Stimulated activated CD4-positive, alpha-beta T cell treated with anti-CD3 and anti-CD28 coated beads, Interleukin-1b, Interleukin-23, amount 100 ng/mL, for 1 hour (primary cell): ENCODE measurements at places on chromosomes 7 and 10.
A peak's percentile ranks its signal among the peaks of the same experiment; 100 is the strongest.

DNA sequence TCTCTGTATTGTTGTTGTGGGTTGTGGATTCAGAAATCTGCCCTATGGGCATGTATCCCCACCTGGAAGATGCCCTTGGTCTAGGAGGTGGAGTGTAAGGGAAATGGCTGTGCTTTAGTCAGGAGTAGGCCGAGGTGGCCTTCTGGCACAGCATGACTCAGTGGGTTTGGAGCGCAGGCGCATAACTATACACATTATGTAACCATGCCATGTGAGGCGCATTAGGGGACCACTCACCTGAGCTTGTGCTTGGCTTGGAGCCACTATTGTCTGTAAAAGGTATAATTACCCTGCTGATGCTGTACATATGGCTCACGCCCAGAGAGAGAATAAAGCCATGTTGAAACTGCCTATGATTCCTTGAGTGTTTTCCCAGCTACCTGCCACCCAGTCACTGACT is 20.6 kb upstream of the ADAMTS14 start:
- no peak for DNase-seq

- DNase-seq = no peak
These were observed 259.4 kb downstream of the TEX36 start for GRCh38 chr10:125423569-125423968.

DNA sequence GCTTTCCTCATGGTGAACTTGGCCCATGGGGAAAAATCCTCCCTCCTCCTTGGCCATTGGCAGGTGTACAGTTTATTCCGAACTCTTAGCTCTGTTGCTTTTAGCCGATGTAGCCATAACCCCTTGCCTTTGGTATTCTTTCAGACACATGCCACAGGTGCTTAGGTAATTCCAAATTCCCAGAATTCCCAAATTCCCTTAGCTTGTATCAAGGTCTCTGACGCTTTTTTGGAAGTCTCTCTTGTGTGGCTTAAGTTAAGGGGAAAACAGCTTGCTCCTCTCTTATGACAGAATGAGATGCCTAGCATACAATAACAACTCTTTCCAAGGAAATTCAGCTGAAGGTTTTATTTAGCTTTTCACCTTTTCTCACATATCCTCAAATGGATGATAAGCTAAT is 68.0 kb downstream of the SUGCT start:
- DNase-seq = no peak

DNA sequence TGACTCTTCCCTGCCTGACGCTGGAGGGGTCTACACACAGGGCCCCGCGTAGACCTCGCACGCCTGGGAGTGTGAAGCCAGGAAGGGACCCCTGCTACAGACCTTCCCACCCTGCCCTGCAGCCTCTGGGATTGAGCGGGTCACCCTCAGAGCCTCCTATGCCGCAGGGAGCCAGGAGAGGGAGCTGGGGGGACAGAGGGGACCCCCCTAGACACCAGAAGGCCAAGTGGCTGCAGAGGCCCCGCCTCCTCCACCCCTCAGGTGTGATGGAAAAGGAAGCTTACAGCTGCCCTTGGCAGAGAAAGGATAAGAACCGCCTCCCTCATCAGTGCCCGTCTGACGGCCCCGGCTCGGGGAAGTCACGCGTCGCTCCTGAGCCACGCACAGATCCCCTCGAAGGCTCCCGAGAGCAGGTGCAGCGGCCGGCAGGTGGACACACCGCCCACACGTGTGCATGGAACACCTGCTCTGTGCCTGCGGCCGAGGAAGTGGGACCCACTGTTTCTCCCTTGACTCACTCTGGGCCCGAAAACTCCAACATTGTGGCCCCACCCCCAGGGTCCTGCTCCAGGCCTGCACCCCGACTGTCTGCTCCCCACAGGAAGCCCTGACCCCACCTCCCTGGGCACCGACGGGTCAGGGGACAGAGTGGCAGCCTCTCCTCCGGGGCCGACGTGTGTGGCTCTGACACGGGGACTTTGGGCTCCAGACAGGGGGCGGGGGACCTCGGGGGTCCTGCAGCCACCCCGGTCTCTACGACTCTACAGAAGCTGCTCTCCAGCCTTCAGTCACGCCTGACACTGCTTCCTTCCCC is 73.3 kb downstream of the MICALL2 start:
- no peak for DNase-seq

GRCh38 chr10:22022257-22023032 is 18.9 kb upstream of the DNAJC1 start:
- DNase-seq = peak; percentile 17

GRCh38 chr7:11706666-11707605 is 125.1 kb downstream of the THSD7A start:
- no peak for DNase-seq

- DNase-seq = no peak
These were observed 73.6 kb upstream of the PIK3CG start for GRCh38 chr7:106791526-106791925.

DNA sequence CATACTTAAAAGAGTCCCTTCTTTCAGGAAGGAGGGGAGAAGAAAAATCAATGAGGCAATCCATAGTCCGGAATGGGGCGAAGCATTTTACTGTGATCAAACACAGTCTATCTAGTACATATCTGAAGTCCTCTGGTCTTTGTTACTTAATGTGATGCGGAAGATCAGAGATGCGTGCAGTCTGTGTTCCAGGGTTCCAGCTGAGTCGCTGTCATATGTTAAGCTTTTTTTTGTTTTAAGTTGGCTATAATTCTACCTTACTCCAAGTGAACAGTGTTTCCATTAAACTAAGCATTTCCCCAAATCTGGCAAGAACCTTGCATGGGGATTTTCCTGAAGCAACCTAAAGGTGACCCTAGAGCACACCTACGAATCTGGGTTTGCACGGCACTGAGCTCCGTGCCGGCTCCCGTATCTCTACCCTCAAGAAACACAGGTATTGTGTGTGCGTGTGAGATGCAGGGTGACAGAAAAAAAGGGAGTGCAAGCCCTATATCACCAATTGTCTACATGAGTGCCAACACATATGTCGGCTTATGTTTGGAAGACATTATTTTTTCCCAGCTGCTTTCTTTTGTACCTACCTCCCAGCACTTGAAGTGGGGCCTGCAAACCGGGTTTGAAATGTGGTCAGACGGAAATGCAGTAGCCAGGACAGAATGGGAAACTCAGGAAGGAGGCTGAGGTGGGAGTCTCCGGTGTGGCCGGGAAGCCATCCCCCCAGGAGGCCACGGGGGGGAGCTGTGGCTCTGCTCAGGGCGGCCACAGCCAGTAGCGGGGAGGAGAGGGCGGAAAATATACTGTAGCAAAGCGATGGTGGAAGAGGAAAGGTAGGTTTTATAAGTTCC is 435.8 kb upstream of the MGMT start:
- DNase-seq = no peak

DNA sequence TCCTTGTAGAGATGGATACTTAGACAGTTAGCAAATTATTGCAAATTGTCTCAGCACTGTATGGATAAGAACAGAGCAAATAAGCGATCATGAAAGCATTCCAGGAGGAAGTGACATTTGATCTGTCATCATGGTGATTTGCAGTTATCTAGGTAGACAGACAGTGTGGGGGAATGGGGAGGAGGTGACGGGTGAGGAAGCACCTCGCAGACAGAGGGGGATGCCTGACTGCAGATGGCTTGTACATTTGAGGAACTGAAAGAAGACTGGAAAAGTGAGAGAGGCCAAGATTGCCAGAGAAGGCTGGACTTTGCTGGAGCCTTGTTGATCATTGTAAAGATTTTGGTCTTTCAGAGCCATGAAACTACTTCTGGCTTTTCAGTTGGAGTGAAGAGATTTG is 318.2 kb upstream of the CELF2 start:
- no peak for DNase-seq

DNA sequence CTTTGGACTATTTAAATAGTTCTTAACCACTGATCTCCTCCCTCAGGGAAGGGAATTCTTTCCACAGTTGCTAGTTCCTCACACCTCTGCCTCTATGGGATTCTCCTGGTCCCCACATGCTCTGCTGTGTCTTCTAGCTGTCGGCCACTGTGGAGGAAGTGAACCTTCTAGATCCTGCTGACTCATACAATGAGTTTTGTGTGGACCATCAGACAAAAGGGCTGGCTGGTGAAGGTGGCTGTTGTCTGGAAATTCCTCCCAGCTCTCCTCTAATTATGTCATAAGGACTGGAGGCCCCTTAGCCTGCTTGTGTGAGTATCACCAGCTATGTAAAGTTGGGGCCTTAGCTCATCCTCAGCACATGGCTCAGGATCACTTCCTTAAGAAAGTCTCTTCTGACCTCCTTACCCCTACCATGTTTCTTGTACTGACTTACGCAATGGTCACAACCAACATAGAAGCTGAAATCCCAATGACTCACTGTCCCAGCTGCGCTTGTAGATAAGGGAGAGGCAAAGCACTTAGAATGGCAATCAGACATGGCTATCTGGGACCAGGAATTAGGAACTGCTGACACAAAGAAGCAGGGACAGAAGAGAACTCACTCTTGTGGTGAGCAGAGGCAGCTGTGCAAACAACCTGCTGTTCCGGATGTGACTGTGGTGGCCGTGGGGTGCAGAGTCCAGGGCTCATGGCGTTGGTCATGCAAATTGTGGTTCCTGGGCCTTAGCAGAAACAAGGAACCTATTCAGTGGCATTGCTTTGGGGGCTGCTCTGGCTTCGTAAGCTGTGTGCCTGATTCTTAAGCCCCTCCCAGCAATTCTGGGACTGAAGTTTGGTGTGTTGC is 2.5 kb upstream of the MACC1 start:
- DNase-seq = no peak

DNA sequence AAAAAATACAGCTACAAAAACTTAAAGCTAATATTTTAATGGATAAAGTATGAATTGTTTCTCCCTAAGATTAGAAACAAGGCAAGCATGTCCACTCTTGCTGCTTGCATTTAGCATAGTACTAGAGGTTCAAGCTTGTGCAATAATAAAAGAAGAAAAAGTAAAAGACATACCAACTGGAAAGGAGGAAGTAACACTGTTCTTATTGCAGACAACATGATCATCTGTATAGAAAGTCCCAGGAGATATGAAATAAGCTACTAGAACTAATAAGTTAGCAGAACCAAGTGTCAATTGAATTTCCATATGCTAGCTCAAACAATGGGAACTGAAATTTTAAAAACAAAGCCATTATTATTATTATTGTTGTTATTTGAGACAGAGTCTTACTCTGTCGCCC is 20.0 kb upstream of the RABGEF1 start:
- DNase-seq = no peak

GRCh38 chr7:138434597-138435019 is 25.5 kb upstream of the TRIM24 start:
- no peak for DNase-seq

DNA sequence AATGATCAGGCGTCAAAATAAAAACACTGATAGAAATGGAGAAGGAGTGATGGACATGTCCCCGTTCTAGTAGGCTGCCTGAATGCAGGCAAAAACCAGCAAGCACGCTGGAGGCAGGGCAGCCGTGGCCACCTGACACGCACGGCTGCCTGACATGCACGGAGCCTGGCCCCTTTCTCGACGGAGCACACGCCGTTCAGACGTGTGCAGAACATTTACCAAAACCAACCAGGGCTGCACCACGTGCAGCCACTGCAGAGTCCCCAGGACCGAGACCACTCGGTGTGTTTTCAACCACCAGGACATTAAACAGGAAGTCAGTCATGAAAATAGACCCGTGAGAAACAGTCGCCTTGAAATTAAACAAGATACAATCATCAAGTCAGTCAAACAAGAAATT is 61.9 kb upstream of the NKX6-2 start:
- no peak for DNase-seq

- no peak for DNase-seq
These were observed 872.2 kb downstream of the ANKRD7 start for GRCh38 chr7:119096683-119097082.
